Activated naive CD8-positive, alpha-beta T cell treated with anti-CD3 and anti-CD28 coated beads for 36 hours (primary cell): ENCODE measurements at places on chromosomes 5 and 9.

GRCh38 chr5:154092356-154093141 is 53.8 kb downstream of the MFAP3 start:
- DNase-seq = no peak

- DNase-seq = no peak
These were observed 72.4 kb upstream of the MPDZ start for GRCh38 chr9:13351778-13352386.

DNA sequence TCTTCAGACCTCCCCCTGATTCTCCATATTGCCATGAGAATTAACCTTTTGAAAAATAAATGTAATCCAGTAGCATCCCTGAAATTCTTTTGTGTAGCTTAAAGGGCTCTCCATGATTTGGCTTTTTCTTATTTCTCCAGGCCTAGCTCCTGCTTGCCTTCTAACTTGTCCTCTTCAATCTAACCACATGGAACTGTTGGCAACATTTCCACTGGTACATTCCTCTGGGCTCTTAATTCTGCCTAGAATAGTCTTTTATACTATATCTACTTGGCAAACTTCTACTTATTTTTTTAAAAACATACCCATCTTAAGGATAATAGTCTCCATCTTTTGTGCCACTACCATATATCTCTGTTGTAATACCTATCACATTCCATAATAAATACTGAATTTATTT is 54.1 kb downstream of the GNG10 start:
- no peak for DNase-seq

GRCh38 chr9:27145143-27145542 is 36.1 kb downstream of the TEK start:
- DNase-seq = no peak
